Mucosa of gallbladder (tissue), 1 donor: ENCODE measurements at places on chromosomes 12 and 14.

DNA sequence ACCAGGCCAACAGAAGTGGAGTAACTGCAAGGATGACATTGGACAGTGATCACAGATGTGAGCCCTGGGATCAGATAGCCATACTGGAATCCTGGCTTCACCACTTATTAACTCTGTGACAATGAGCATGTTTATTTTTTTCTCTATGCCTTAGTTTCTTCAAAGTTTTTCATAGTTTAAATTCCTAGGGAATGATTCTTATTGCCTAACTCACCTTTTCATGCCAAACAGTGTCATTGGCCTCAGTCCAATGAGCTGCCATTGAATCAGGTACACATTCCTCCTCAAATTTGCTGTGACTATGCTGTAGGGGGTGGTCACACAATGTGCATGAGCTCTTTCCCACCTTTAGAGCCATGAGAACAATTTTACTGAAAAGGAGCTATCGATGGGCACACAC lies 342.3 kb downstream of the SYT1 start:
- no peak for DNase-seq

DNA sequence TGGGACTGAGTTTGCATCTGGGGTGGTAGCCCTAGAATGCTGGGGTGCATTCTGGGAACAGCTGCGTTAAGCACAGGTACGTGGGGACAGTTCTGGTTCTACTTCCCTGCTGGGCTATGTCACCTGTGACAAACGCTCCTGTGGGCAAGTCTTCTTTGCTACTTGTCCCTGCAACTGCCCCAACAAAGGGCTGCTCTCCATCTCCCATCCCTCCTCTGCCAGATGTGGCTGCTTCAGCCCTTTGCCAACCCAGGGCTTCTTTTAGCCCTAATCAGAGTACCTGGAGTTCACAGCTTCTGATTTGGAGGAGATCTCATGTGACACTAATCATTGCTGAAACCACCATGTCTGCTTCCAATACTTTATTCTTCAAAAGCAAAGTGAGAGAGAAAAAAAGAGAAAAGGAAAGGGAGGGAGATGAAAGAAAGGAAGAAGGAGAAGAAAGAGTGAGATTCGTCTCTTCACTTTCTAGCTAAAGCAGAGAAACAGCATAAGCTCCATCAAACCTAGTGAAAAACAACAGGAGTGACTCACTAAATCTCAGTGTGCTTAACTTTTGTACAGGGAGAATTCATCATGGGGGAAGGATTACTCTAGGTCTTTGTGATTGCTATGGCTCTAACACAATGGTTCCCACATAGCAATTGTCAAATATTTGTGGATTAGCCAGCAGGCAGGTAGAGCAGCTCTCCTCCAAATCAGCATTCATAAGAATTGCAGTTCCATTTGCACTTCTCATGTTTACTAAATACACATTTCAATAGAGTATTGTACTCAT lies 174.8 kb downstream of the LRIG3 start:
- DNase-seq, result no peak

GRCh38 chr12:130948136-130948535 lies 5.6 kb upstream of the ADGRD1 start:
- no peak for DNase-seq

- DNase-seq, result no peak
Observed at GRCh38 chr14:90519262-90519920, 122.6 kb downstream of the CALM1 start.

GRCh38 chr12:48189331-48190125 lies 6.1 kb downstream of the CCDC184 start:
- DNase-seq, result peak; percentile 78

GRCh38 chr14:35050652-35051051 lies 4.6 kb downstream of the FAM177A1 start:
- DNase-seq, result no peak

GRCh38 chr12:47616440-47616839 lies 89.4 kb downstream of the RPAP3 start:
- no peak for DNase-seq

DNA sequence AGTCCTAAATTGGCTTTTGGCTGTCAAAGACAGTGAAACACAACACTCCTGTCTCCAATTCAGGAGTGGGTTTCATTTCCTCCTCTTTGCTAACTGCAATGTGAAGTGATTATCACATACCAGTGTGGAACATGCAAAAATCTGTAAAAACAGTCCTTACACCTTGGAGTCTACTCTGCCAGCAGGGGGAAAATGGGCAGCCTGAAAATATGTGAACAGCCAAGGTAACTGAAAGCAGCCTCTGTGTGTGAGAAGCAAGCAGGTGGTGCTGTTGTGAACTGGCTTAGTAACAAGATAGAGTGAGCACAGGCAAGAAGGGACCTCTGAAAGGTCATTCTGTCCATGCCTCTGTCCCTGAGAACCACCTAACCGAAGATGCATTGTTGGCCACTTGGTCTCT lies 6.0 kb downstream of the PRMT8 start:
- DNase-seq, result no peak

DNA sequence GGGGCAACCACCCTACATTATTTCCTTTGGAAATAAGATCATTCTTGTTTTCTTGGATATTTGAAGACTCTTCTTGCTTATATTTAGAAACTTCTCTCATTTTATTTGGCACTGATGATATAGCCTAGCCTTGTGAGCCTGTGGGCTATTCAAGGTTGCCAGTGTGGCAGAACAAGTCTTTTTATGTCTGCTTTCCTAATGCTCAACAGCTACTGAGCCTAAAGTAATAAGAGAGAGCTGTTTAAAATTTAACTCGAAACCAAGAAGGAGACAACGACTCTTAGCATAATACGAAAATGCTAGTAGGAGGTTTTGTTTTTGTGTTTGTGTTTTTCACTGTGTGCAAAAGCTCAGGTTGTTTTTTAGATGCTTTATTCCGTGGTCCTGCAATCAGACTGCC lies 104.0 kb upstream of the CPM start:
- DNase-seq, result no peak

- DNase-seq, result no peak
Observed at GRCh38 chr12:80419644-80420043, 24.4 kb upstream of the PTPRQ start.

DNA sequence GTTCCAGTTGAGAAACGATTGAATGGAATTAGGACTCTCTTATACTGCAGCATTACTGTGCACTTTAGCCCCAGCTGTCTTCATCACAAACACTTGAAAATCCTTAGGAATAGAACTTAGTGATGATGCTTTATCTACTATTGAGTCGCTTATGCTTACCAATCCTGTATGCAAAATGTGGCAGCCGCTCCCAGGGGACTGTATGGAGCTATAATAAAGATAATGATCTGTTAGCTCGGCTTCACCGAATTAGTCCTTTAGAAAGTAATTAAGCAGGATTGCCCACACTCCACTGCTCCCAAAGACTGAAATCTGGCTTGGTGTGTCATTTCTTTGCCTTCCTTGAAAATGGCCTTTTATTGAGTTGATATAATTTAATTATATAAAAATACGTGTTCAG lies 10.6 kb downstream of the EML1 start:
- no peak for DNase-seq

DNA sequence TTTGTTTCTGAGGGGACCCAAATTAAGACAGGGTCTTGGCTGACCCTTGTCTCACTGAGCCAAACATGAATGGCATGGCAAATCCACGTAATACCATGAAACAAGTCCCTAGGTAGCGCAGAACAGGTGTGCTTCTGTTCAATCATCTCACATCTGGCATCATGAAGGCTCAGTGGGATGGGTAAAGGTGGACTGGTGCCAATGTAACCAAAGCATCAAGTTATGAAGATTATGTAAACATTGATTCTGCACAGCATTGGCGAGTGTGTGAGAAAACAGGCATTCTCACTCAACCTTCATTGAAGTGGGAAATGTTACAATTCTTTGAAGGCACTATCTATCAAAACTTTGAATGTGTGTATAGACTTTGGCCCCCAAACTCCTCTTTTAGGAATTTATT lies 41.9 kb downstream of the PTGER2 start:
- DNase-seq, result no peak

- no peak for DNase-seq
Observed at GRCh38 chr14:104346608-104347007, 208.2 kb downstream of the KIF26A start.

GRCh38 chr14:73463411-73463810 lies 5.1 kb upstream of the NUMB start:
- DNase-seq, result no peak

DNA sequence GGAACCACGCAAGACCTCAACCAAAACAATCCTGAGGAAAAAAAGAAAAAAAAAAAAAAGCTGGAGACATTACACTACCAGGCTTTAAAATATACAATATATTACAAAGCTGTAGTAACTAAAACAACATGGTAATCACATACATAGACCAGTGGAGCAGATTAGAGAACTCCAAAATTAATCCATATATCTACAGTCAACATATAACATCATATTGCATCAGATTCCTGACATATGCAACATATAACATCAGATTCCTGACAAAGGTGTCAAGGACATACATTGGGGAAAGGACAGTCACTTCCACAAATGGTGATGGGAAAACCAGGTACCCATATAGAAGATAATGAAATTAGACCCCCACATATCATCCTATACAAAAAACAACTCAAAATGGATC lies 145.8 kb downstream of the BTG1 start:
- no peak for DNase-seq

DNA sequence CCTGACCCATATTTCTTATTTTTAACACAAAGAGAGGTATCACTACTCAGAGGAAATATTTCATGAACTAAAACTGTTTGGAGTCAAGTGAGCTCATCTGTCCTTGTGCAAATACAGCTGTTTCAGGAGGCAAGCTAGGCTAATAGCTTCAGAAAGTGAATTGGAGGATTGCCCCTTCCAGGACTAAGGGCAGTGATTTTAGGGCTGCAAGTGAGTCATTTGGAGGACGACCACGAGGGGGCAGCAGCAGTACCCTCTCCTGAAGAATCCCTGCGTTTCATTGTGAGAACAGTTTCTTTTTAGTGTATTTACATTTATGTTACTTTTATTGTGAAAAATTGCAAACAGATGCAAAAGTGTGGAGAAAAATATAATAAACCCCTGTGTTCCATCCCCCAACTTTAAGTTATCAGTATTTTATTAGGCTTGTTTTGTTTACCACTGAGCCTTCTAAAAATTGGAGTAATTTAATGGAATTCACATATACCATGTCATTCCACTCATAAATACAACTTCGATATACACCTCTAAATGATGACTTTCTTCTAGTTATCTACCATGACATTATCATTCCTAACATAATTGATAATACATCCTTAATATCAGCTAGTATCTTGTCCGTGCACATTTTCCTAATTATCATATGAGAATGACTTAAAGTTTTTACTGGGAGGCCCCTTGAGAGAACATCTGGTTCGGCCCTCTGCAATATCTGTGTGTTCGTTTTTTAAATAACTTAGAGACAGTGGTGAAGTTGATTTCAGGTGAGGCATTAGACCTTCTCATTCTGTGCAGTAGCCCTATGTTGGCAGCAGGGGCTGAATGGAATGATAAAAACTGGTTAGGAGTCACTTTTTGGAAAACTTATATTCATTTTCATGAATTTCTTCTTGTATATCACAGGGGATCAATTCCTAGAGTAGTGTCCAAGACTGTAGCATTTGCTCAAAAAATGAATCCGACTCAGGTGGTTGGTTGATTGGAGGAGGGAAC lies 13.7 kb downstream of the FOXJ2 start:
- DNase-seq, result peak; percentile 81

- DNase-seq, result no peak
Observed at GRCh38 chr14:67668559-67668958, 5.9 kb downstream of the VTI1B start.

DNA sequence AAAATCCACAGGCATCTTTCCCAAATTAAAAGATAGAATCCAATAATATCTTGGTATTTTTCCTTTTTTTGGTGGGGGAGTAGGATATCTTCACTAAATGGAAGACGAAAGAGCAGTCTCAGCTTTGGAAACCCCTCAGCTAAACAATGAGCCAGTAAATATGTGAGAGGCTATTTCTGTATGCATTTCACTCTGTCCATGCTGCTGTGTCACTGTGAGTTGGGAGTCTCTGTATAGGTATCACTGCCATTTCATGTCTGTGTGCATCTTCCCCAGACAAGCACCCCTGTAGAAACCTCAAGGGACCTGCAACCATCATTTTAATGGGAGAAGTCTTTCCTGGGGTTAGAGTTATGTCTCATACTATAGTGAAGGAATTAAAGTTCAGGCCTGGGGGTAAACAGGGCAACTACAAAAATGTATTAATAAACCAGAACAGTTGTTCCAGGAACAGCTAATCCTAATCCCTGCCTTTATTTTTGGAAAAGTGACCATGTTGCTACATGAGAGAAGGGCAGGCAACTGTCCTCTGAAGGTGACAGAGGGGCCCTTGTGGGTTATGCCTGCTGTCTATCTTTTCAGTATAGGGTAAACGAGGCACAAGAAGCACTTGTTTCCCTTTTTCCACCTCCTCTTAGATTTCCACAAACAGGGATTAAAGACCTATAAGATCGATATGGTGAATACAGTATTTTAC lies 11.3 kb upstream of the STAC3 start:
- no peak for DNase-seq

- DNase-seq, result peak; percentile 54
Observed at GRCh38 chr12:131921866-131922769, 7.0 kb upstream of the PUS1 start.

DNA sequence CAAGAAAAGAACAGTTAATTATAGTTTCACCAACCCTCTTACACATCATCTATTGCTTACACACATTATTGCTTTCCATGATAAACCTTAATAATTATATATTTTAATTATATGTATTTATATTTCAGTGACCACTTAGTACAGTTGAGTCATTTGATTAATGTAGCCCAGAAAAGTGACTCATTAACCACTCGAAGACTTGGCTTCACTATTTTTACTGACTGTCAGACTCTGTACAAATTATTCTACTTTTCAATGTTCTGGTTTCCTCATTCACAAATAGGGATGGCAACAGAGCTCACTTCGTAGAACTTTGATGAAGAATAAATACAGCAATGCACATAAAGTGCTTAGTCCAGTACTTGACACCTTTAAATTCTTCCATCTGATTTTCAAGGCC lies 98.3 kb downstream of the CFAP54 start:
- DNase-seq, result no peak

- DNase-seq, result peak; percentile 30
Observed at GRCh38 chr12:6684609-6685008, 4.6 kb downstream of the ZNF384 start.

DNA sequence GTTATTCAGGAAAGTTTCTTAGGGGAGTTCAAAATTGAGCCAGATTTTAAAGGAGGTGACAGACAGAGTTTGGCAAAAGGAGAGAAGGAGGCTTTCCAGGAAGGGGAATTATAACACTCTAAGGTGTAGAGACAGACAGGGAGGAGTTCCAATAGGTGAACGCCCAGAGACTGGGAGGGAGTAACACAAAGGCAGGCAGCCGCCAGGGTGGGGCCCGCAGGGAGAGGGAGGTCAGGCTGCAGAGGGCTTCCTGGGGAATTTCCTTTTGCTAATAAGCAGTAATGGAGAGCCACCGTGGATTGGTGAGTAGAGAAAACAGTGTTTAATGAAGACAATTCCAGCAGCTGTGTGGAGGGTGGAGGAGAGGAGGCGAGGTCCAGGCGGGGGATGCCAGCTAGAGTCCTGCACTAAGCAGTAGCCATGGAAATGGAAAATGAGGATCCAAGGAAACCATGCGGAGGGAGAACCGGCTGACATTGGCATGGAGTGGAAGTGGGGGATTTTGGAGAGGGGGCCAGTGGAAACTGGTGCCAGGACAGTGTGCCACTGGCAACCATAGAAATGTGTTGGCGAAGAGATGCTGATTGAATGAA lies 22.2 kb downstream of the GRIN2B start:
- no peak for DNase-seq
